ENCODE measurements at places on chromosomes 13 and 19.

- DNase-seq, result no peak
Observed at GRCh38 chr13:95019886-95020285, 281.4 kb downstream of the ABCC4 start.

DNA sequence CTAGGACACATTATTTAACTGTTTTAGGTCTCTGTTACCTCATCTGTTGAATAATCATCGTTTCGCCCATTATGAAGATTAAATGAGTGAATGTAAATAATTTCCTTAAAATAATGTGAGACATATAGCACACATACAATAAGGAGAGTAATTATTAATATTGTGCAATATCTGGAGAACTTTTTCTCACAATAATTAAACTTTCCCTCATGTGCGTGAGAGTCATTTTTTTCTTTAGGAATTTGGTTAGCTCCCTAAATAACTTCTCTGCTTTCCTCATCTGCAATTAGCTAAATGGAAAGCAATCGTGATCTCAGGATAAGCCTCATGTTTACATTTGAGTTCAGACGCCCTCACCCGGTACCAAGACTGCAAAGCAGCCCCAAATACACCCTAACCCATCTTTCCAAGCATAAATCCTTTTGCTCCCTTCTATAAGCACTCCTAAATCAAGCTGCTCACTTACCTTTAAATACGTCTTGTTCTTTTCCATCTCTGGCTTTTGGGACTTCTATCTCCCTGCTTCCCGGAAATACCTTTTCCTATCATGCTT is 78.8 kb downstream of the MZT1 start:
- DNase-seq, result no peak

DNA sequence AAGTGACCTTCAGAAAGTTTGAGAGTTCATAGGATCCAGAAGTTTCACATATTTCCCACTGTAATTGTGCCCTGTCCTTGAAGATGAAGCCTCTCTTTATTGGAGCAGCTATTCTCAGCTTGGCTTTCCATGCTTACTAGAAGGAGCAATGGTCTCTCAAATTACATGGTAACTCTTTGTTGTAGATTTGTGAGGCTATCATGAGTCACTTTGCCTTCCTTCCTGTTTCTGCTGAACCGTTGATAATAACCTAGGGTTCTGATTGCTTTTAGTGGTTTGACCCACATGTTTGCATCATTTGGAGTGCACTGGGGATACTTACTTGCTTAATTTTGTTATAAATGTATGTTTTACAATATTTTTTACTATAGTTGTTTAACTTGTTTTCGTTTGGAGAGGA is 772.9 kb upstream of the SLITRK6 start:
- DNase-seq, result no peak

- DNase-seq, result peak; percentile 51
Observed at GRCh38 chr19:55526216-55527196, 10.4 kb downstream of the SBK2 start.

DNA sequence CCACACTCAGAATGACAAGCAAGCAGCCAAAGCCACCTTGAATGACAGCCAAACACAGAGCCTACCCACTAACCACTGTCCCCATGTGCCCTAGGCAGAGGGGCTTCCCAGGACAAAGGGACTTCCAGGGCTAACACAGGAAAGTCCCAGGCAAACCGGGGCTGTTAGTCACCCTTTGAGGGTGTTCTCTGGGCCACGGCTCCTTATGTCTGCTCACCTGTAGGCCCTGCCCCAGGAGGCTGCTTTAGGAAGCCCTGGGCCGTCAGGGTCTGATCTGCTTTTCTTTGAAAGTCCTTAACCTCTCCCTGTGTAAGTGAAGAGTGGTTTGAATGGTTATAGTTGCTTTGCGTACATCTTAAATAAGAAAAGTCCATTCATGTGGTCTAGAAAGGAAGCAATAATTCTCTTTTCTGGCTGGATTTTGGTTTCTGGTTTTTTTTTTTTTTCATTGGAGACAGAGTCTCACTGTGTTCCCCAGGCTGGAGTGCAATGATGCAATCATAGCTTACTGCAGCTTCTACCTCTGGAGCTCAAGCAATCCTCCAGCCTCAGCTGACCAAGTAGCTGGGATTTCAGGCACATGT is 161.4 kb downstream of the EFNB2 start:
- DNase-seq, result no peak

GRCh38 chr19:42105368-42105767 is 26.9 kb downstream of the POU2F2 start:
- no peak for DNase-seq

- DNase-seq, result no peak
Observed at GRCh38 chr13:47036294-47037008, 139.6 kb upstream of the HTR2A start.

GRCh38 chr13:98678741-98679140 is 73.7 kb downstream of the SLC15A1 start:
- no peak for DNase-seq

- DNase-seq, result no peak
Observed at GRCh38 chr13:80139196-80139595, 201.7 kb downstream of the SPRY2 start.

GRCh38 chr19:12884926-12885748 is 1.9 kb downstream of the KLF1 start:
- no peak for DNase-seq

DNA sequence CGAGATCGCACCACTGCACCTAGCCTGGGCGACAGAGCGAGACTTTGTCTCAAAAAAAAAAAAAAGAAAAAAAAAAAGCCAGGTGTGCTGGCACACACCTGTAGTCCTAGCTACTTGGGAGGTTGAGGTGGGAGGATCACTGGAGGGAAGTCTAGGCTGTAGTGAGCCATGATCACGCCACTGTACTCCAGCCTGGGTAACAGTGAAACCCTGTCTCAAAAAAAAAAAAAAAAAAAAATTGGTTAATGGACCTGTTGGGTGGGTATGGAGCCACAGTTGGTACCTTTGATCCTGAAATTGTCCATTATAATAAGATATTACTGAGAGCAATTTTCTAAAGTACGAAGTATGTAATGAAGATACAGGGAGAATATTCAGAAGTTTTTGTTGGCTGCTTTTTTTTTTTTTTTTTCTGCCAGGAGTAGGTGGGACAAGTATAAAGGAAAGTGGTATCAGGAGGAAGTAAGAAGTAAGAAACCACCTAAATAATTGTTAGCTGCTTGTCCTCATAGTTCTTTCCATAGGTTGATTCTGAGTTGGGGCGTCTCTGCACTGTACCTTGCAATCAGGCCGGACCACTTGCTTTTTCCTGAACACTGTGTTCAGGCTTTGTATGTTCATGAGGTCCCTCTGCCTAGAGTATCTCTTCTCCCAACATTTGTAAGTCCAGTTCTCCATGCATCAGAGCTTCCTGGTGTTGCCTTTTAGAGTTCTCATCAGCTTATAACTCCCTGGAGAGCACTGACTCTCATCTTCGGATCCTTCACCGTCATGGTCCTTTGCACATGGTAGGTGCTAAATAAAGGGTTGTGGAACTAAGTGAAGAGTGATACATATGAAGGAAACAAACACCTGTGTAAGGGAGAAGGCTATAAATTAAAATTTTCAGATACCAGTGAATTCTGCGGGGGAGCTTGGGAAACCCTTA is 31.7 kb downstream of the ARHGAP35 start:
- DNase-seq, result no peak

- no peak for DNase-seq
Observed at GRCh38 chr19:12727745-12728433, 4.2 kb upstream of the TNPO2 start.

DNA sequence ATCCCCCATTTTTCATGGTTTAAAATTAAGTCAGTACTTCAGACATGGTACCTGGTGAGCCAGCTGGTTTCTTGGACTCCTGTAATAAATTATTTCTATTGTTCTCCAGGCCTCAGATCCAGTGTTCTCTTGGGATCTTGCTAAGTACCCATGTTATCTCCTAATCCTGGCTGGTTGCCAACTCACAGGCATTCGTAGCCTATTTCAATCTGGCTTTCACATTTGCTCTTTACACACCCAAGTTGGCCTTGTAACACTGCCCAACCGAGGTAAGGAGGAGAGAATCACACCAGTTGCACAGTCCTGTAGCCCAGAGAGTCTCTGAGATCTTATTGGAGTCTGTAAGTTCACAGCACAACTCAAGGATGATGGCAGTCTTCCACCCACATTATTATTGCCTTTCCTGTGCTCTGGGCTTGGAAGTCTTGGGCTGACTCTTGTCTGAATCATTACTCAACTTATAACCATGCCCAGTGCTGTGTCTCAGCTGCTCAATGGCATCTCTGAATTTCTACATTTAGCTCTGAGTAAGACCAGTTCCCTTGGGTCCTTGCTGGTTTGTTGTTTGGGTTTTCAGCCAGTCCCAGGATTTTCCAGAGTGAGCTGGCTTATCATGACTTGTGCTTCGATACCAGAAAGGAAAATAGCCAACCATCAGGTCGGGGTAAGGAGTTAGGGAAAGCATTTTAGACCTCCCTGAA is 76.6 kb upstream of the KLF12 start:
- peak; percentile 95 for DNase-seq

DNA sequence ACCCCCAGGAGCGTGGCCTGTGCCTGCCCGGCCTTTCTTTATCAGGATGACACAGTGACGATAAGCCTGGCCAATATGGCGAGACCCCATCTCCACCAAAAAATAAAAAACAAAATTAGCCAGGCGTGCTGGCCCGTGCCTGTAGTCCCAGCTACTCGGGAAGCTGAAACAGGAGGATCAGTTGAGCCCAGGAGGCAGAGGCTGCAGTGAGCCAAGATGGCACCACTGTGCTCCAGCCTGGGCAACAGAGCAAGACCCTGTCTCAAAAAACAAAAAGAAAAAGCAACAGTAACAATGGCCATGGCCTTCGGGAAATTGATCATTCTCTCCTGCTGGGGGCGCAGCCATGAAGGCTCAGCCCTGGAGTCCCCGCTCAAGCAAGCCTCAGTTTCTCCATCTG is 11.1 kb downstream of the PEX11G start:
- no peak for DNase-seq

DNA sequence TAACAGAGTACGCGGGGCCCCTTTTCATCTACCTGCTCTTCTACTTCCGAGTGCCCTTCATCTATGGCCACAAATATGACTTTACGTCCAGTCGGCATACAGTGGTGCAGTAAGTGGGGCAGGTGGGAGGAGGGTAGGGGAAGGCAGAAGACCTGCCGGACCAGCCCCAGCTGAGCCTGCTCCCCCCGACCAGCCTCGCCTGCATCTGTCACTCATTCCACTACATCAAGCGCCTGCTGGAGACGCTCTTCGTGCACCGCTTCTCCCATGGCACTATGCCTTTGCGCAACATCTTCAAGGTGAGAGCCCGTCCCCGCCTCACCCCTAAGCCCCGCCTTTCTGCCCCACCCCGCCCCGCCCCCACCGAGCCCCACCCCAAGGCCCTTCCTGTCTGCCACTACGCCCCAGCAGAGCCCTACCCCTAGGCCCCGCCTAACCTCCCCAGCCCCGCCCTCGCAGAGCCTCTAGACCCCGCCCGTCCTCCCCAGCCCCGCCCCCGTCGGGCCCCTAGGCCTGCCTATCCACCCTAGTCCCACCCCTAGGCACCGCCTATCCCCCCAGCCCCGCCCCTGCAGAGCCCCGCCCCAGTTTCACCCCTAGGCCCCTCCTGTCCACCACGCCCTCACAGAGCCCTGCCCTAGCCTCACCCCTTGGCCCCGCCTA is 7.7 kb downstream of the NDUFB7 start:
- no peak for DNase-seq

DNA sequence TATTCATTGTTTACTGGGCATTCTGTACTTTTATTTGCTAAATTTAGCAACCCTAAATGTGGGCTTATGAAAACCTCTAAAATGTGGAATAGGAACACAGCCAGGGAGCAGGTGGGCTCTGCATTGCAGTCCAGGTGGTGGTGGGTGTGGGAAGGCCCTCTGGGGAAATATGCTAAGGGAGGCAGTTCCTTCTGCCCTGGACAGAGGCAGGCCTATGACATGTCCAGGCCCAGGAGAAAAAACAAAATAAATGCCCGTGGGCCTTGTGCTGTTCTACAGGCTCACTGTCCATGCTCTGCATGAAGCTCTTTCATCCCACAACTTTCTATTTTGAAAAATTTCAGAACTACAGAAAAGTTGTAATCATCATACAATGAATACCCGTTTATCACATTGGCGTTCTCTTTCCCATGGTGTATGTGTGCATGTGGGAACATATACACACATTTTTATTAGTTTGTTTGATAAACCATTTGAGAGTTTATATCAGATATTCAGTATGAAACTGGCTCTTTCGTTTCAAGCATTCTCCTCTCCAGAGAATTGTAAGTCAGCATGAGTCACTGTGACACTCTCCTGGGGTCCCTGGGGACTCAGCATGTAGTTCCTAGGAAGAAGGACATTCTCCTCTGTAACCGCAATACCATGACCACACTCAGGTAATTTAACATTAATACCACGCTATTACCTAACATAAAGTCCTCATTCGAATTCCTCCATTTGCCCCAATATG is 505.3 kb downstream of the COG6 start:
- no peak for DNase-seq

- peak; percentile 55 for DNase-seq
Observed at GRCh38 chr13:73754727-73755292, 379.4 kb downstream of the KLF12 start.

DNA sequence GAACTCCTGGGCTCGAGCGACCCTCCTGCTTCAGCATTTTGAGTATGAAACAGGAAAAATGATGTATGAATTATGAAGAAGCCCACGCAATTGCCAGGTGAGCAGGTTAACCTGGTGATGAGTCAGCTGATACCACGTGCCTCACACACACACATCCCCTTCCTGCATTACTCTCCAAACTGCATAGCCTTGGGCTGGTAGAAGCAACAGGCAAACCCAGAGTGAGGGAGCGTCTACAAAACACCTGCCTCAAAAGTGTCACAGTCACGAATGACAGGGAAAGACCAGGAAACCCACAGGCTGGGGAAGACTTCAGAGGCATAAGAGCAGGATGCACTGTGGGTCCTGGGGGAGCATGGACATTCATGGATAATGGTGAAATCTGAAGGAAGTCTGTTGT is 192.8 kb upstream of the IRS2 start:
- no peak for DNase-seq

DNA sequence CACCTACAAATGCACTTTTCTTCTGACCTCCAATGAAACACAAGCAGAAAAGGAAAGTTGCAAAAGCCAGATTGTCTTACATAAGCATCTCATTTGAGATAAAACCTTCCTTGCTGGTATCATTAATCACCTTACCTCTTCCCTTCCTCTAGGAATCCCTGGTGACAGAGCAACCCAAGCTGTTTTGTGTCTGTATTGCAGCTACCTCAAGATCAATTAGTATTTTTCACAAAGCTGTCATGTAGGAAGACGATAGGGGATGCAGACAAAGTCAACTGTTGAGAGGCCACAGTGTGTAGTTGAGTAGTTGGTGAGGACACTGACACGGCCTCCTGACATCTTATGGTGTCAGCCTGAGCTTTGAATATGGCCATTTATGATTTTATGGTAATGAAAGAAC is 339.1 kb upstream of the SLC10A2 start:
- DNase-seq, result no peak

DNA sequence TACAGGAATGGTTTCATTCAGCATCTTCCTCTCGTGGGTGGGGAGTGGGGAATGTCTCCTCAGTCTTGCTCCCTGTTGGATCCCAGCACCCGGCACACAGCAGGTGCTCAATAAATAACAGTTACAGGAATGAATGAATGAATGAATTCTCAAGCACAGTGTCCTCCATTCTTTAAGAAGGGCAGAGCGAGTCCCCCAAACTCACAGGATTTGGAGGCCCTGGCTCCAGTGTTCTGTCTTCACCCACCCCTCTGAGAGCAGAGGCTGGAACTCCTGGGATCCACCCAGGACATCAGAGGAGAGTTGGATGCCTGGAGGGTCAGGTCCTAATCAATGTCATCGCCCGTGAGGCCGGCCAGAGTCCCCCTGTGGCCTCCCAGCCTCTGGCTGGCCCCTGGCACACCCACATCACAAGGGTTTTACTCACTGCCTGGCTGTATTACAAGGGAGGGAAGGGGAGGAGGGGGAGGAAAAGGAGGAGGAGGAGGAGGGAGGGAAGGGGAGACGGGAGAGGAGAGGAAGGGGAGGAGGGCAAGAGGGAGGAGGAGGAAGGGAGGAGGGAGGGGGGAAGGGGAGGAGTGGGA is 8.7 kb upstream of the CREB3L3 start:
- peak; percentile 7 for DNase-seq

Data from HFFc6 (cell line).